ENCODE measurements at places on chromosomes 16 and 17.
A peak's percentile ranks its signal among the peaks of the same experiment; 100 is the strongest.

DNA sequence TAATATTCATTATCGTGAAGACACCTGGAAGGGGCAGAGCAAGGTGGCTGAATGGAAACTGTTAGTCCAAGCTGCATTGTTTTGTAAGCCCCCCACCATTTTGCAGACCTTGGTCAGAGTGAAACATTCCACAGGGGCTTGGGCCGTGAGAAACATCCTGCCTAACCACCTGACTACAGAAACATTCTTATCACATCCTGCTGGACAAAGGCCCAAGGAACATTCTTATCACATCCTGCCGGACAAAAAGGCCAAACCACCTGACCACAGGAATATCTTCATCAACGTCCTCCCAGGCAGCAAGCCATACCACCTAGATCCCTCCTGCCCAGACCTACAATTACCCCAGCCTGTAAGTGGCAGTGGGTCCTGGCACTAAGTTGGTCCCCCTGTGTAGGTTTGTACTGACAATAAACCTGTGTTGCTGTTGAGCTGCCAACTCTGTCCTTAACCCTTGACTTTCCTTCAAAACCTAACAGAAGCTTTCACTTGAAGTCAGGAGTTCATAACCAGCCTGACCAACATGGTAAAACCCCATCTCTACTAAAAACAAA is 19.6 kb downstream of the ATF7IP2 start:
- DNase-seq = no peak

DNA sequence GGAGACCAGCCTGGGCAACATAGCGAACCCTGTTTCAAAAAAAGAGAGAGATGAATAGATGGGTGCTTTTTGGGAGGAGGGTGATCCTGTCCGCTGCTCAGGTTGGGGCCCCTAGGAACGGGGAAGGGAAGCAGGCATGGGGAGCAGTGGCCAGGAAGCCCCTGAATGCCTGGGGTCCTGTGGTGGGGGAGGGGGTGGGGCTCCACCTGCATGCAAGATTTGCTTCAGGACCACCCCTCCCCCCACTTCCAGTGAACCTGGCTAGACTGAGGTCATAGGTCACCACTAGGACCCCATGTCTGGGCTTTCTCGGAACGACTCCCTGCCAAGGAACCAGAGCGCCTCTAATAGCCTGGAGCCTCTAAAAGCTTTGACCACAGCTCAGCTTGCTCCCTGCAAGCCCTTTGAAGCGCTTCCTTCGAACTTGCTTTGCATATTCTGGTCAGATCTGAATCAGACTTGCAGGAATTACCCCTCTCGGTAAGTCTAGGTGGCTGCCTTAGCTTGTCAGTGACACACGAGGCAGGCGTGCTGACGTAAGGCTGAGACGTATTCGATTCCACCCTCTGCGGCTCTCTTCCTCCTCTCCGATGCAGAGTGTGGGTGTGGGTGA is 3.7 kb downstream of the SOCS3 start:
- DNase-seq = peak; percentile 89

DNA sequence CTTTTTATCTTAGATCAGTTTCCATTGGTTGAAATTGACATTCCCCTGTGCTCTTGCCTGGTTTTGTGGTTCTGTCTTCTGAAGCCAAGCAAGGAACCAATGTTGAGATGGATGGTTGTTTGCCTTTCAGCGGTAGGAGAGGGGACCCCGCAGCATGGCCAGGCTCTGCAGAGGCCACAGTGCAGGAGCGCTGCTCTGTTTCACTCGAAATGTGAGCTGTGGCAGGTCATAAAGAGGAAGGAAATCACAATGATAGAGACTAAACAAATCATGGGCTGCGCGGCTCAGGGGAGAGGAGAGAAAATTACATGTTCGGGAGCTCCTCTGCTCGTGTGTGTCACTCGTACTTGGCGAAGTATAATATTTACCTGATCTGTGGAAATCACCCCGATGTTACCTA is 148.2 kb downstream of the SNX29 start:
- DNase-seq = no peak

DNA sequence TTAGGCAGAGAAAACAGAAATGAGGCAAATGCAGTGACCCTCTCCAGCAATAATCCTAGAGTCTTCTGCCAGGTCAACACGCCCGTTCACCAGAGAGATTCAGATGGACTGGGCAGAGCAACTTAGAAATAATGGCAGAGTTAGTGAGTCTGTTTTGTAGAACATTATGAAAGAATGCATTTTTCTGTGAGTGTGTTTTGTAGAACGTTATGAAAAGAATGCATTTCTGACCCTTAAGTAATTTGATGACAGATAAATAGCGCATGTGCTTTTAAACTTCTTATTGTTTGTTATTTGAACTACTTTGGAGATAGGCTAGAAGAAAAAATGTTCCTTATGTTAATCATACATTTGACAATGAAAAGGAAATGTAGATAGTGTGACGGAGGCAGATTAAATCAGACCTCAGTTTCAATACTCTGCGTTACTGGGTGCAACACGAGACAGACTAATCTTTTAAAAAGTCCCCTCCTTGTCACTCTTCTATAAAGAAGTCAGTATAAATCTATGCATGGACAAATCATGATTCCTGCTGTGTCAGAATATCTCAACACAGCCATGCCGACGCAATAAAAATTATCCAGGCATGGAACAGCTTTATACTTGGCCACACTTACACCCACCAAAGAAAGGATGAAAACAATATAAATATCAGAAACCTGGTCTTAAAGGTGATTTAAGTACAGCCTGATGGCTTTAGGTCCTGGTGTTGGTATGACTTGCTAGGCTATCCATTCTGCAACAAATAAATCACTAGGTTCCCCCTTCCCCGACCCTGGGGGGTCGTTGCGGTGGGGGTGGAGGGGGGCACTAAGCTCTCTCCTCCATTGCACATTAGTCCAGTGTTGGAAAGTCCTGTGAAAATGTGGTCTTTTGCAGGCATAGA is 47.8 kb downstream of the MARCHF10 start:
- DNase-seq = no peak

- DNase-seq = peak; percentile 83
Measured at GRCh38 chr16:641326-642188, at the start of gene MCRIP2. MCRIP2 (plus strand) TSS chr16:641828; CDS start chr16:641992, 164 bp downstream.

DNA sequence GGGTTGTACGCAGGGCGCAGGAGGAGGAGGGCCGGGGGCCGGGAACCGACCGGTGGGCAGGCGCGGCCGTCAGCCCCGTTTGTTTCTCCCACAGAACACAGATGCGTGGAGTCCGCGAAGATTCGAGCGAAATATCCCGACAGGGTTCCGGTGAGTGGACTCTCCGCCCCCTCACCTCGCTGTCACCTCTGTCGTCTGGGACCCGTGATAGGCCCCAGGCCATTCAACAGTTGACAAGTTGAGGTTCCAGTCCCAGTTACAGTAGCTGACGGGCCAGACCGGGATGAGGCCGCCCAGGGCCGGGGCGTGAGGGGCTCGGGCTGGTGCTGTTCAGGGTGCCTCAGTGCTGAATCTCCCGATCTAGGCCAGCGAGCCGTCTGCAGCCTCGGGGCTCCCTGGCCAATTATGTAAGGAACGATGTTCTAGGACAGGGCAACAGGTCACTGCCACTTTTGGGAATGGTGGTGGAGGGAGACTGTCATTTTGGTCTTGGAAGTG is 628 bp downstream of the GABARAPL2 start:
- no peak for DNase-seq

DNA sequence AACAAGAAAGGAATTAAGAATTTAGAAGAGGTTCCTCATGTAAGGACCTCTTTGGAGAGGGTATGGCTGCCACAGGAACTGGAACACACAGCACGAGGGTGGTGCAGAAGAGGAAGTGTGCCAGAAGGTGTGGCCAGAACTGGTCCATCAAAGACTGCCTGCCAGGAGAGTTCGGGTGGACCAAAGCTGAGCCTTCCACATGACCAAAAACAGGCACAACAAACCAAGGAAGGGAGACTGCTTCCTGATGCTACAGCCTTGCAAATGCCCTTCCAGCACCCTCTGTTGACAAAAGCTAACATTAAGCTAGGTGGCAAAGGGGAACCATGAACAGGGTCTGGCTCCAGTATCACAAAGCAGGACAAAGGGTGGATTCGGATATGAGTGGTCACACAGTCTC is 125.8 kb upstream of the TMEM97 start:
- DNase-seq = peak; percentile 36

GRCh38 chr17:55323518-55324295 is 58.9 kb downstream of the HLF start:
- DNase-seq = no peak

GRCh38 chr16:80084614-80085013 is 456.2 kb upstream of the DYNLRB2 start:
- DNase-seq = peak; percentile 13

GRCh38 chr16:82201351-82201750 is 31.3 kb upstream of the MPHOSPH6 start:
- DNase-seq = no peak

DNA sequence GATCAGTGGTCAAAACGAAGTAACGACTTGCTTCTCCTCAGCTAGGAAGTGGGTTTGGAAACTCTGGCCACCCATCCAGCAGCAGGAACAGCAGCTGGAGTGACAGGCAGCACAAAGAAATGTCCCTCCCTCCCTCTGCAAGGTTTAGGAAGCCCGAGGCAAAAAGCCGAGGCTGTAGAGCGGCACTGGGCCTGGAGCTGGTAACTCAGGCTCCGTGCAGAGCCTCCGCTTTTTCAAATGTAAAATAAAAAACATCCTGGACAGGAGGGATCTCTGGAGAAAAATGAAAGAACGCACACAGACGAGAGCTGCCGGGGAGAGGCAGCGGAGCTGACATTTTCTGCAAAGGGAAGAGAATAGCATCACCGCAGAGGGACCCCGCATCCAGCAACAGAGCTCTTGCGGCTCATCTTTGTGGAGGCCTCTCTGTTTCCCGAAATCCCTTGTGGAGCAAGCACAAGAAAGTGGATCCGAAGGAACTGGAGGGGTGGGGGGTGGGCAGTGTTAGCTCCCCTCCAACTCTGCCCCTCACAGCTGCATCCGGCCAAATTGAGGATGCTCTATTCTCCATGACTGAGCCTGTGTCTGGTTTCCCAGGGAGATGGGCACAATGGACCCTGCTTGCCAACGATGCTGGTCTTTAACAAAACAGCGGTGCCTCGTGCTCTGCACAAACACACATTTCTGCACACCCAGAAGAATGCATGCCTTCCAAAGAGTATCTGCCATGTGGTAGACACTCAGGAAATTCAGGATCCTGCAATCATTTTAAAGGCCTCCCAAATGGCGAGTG is 335.5 kb upstream of the ZFHX3 start:
- no peak for DNase-seq

DNA sequence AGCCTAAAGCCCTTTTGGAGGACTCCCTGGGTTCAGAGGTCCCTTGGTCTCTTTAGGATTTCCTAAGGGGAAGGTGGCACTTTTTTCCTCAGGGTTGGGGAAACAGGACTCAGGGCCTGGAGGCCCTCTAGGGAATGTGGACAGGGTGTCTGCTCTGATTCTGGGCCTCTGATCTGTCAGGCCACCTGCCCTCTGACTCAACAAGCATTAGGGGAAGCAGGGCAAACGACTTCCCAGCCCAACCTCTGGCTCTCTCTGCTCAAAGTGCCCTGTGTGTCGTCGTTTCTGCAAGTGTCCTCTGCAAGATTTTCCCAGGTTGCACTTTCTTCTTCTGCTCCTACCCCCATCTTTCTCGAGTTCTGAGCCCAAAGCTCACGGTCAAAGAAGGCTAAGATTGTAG is 6.6 kb upstream of the IGFBP4 start:
- DNase-seq = no peak

DNA sequence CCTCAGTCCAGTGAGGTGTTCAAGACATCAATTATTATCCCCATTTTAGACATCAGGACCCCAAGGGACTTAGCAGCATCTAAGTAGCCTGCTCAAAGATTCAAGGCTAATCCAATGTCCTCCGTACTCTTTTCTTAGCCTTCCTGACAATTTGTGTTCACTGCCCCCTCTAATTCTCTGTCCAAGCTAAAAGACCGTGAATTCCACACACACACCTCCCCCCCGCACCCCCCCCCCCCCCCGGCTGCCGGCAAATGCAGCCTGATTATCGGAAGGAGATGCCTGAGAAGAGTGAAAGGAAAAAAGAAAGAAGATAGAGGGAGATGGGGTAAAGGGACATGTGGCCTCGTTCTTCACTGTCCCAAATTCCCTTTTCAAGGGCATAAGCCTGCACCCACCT is 58.1 kb upstream of the NLK start:
- no peak for DNase-seq

DNA sequence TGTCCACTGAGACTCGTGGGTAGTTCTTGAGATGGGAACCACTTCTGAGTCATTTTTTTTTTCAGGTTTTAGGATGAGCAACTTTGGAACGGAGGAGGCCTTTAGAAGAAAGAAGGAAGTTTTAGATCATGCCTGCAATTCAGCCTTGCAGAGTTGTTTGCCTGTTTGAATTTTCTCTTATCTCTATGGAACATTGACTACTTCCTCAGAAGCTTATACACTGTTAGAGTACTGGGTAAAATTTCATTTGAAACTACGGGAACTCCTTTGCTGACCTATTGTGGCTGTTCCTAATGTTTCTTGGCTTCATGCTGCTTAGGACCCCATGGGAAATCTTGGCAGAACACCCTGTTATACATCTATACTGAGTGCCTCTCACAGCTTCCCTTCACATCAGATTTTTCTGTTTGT is 70.8 kb downstream of the MAP2K6 start:
- peak; percentile 58 for DNase-seq

- no peak for DNase-seq
Measured at GRCh38 chr16:57128771-57129389, 36.5 kb downstream of the CPNE2 start.

- no peak for DNase-seq
Measured at GRCh38 chr16:84284154-84284722, 10.4 kb upstream of the WFDC1 start.

DNA sequence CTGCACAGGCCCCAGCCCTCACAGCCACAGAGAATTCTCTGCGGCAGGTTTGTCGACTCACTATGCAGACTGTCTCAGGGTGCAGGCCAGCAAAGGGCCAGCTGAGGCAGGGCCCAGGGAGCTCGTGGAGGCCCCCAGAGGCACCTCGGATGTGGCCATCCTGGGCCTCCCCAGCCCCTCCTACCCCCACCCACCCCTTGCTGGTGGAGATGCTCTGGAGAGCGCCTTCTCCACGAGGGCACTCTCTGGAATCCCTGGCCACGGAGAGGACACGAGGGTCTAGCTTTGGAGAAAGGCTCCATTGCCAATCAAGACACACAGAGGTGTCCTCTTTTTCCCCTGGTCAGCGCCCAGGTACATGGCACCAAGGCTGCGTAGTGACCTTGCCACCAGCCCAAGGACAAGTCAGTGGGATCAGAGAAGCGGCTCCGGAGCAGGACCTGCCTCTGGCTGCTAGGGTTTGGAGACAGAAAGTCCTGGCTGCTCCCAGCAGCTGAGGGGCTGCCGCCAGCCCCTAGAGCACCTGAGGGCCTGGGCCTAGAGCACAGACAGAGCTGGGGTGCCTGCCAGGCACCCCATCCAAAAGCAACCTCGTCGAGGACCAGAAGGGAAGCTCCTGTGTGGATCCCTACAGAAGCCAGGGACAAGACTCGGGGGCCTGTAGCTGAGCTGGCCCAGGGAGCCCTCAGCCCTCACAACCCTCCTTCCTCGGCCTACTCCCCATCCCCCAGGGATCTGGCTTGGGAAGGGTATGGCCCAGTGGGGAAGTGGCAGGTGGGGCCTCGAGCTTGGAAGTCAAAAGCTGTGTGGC is 18.7 kb downstream of the ARL2BP start:
- no peak for DNase-seq

DNA sequence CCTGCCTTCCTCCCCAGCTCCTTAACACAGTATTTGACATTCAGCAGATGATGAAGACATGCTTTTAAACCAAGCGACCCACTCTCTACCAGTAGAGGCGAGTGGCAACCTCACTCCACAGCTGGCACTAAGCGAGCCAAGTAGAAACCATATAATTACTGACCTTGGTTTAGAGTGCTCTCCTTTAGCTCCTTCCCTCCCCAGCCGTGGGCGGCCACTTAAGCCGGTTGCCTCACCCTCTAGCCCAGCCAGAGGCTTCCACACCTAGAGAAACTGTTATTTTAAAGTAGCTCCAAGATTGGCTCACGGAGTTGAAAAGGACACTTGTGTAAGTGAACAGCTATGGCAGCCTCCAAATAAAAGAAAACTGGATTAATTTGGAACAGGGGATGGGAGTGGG is 109.1 kb upstream of the CRHR1 start:
- no peak for DNase-seq
